DMS79 (cell line): ENCODE measurements at places on chromosomes 6 and 20.
A peak's percentile ranks its signal among the peaks of the same experiment; 100 is the strongest.

GRCh38 chr6:135465903-135466302, 31.6 kb downstream of the AHI1 start:
- no peak for DNase-seq

DNA sequence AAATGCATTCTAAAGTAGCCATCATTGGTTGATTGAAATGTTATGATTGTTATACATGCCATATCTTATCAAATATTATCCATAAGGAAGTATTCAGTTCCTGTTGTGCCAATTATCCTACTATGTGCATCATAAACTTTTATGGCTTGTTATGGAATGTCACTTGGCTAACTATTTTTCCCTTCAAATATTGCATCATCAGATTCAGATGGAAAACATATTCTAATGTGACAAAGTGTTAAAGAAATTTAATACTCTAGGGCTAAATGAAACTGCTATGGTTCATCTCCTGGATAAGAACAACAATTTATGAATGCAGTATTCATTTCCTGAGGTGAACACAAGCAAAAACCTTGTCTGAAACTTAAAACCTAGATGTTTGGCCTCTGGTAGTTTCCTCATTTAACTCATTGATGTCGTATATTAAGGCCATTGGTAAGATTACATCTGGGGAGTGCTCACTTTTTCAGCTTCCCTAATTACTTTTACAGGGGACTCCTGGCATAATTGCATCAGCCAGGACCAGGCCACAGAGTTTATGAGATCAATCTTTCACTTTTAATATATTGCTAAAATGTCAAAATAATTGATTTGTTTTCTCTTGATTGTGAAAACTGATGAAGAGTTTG, 134.9 kb upstream of the CEP162 start:
- no peak for DNase-seq

DNA sequence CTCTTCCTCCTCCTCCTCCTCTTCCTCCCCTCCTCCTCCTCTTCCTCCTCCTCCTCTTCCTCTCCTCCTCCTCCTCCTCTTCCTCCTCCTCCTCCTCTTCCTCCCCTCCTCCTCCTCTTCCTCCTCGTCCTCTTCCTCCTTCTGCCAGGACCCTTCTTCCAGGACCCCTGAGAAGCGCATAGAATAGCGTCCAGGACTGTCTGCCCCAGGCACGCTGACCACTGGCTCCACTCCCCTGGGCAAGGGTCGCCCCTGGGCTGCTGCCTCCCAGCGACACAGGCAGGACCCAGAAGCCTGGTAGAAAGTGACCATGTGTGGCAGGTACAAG, 42.4 kb upstream of the BHLHE23 start:
- DNase-seq = no peak

DNA sequence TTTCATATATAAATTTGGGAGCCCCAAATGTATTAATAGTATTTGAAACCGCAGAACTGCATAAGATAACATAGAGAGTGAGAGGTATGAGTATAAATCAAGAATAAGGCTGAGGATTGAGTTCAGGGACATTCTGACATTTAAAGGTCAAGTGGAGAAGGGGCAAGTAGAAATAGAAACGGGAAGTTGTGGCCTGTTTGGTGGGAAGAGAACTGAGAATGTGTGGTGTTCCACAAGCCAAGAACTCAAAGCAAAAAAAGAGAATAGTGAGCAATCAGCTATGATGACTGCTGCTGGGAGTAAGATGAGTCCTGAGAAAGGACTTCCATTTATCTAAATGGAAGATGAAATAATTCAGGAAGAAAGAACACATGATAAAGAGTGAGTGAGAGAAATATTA, 418.4 kb downstream of the CD109 start:
- no peak for DNase-seq

- no peak for DNase-seq
Observed at GRCh38 chr6:134379076-134379475, 61.2 kb upstream of the SGK1 start.

DNA sequence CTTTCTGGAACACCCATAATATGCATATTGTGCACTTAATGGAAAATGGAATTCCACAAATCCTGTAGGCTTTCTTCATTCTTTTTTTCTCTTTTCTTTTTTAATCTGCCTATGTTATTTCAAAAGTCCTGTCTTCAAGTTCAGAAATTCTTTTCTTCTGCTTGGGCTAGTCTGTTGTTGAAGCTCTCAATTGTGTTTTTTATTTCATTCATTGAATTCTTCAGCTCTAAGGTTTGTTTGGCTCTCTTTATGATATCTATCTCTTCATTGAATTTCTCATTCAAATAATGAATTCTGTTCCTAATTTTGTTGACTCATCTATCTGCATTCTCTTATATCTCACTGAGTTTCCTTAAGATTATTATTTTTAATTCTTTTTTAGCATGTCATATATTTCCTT, 10.1 kb downstream of the SPINT4 start:
- no peak for DNase-seq

DNA sequence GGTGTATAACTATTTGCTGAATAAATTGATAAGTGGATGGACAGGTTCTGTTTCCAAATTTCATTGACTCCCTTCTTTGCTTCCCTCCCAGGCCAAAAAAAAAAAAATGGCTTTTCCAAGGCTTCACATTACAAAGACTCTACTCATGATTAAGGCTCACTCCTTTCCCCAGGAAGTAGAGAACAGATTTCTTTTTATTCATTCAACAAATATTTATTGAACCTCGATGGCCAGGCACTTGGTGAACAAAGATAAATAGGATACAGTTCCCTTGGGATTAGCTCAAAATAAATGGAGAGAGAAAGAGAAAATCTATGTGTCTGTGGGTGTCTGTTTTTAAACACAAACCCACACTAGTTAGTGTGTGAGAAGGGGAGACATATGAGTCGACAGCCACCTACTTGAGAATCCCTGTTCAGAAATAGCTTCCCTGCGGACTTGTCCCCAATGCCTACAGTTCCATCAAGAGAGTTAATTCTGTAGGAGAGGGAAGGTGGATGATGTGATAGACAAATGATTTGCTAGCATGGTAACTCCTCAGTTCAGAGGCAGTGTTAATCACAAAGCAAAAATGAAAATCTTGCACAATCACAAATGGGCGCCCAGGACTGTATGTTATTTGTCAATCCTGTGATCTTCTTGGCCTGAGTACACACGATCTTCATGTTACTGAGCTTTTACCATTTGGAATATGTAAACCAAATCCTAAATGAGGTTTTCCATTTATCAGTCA, 20.3 kb downstream of the TRAF3IP2 start:
- no peak for DNase-seq

DNA sequence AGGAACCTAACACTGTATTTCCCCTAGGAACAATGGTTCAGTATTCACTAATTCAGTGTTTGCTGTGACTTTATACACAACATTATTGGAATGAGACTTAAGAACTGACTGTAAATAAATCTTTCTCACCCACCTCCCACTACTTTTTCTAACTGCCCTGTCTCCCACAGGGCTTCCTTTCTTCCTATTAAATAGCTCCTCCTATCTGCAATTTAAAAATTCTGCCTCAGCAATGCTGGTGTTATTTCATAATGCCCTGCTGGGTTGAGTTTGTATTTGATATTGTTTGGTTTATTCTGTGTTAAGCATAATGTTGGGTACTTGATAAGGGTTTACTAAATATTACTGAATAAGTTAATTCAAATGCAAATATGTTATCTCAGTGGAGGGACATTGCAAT, 573.1 kb upstream of the RNF217 start:
- no peak for DNase-seq

- DNase-seq = no peak
Observed at GRCh38 chr6:142816486-142816885, 128.5 kb downstream of the HIVEP2 start.

DNA sequence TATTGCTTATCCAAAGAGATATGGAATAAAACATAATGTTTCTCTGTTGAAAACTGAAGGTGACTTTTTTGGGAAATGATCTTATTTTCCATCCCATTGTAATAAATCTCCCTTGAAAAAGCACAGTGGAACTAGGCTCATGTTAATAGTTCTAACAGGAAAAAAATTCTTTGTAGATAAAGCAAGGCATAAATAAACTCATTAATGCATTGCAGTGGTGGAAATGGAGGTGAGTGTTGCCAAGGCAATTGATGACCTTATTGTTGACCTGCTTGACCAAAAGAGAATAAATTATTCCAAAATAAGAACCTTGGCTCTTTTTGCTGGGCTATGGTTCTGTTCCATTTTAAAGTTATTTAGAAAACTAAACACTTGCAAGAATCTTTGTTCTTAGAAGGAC, 55.2 kb downstream of the TRMT11 start:
- no peak for DNase-seq

GRCh38 chr20:57473246-57474048, 51.5 kb downstream of the CTCFL start:
- DNase-seq = peak; percentile 34

DNA sequence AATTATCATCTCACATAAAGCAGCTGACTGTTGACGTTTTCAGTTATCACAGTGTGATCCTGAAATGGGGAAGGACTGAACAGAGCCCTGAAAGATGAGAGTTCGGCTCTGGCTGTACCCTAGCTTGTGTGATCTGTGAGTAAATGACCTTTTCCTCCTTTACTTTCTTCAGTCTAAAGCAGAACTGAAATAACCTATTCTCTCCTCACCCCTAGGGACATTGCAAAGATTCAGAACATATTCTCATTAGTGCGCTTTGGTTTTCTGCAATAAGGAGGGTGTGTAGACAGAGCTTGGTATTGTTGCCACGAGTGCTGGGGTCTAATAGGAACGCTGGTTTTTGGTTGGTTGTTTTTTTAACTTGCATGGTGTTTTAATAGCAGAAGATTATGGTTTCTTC, 16.7 kb downstream of the FARS2 start:
- DNase-seq = no peak

DNA sequence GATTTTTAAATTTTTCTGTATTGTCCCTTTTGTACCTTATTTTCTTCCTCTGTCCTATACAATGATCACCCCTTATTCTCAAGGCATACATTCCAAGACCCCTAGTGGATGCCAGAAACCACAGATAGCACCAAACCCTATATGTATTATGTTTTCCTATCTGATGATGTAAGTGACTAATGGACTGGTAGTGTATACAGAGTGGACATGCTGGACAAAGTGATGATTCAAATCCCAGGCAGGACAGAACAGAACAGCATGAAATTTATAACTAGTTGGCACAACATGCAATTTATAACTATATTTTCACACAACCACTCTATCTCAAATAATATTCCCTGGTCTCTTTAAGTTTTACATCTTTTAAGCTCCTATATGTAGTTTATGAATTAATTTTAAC, 205.6 kb upstream of the FLRT3 start:
- no peak for DNase-seq

GRCh38 chr6:7264041-7264440, 49.0 kb downstream of the SSR1 start:
- DNase-seq = no peak

- DNase-seq = no peak
Observed at GRCh38 chr6:124200661-124201060, 397.0 kb downstream of the NKAIN2 start.

DNA sequence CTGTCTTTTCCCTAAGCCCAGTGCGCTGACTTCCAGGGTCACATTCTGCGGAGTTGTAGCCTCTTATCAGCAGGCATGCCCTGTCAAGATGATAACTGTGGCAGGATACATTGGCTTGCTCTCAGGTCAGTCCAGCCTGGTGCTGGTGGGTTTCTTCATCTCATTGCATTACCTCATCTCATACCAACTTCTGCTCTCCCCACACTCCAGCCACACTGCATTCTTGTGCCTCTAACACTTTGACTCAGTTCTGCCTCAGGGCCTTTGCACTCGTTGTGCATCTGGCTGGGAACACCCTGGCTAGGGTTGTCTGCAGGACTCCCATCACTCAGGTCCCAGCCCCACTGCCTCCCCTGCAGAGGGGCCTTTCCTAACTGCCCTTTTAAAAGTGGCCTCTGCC, 110.3 kb upstream of the BACH2 start:
- no peak for DNase-seq

DNA sequence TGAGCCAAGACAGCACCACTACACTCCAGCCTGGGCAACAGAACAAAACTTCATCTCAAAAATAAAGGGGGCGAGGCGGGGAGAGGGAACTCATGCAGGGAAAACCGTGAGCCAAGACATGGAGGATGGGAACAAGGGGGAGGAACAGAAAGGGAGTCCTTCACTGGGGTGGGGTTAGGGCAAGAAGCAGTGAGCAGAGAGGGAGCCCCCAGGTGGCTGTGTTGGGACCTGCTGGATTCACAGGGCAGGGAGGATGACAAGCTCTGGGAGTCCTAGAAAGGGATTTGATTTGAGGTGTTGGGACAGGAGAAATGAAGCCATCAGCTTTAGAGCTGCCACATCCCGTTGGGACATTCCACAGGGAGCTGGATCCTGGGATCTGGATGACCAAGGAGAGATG, 90.6 kb upstream of the TOP1 start:
- DNase-seq = no peak

DNA sequence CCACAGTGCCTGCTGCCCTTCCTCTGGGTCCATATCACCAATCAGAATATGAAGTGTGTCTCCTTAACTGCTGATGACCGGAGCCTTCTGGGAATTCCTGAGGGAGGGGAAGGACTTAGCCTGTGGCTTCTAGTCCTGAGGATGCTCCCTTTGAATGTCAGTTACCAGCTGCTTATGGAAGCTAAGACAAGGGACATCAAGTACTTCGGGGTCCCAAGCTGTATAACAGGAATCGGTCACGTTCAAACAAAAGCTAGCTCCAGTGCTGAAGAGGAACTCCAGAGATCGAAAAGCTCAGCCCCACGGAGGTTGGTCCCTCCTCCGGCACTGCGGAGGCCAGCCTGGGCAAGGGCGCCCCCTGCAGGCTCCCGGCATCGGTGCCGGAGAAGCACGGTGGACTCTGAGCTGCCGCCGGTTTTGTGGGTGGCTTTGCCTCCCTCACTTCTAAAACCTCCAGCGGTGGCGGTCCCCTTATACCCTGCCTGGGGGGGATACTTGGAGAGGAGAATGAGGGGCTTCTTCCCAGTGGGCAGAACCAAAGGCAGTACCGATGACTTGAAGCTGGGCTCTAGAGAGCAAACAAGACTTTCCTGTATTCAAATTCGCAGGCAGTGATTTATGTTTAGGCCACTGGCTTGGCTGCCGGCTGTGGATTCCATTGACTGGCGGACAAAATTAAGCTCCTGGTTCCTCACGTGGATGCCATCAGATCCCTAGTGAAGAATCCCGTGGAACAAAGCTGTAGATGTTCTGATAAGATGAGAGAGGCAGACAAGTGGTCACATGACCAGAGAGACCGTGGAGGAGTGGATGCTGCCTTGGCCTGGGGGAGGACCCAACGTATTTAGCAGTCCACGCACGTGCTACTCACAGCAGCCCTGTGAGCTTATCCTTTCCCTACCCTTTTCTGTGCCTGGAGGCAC, 16.2 kb upstream of the UBR2 start:
- DNase-seq = peak; percentile 52

DNA sequence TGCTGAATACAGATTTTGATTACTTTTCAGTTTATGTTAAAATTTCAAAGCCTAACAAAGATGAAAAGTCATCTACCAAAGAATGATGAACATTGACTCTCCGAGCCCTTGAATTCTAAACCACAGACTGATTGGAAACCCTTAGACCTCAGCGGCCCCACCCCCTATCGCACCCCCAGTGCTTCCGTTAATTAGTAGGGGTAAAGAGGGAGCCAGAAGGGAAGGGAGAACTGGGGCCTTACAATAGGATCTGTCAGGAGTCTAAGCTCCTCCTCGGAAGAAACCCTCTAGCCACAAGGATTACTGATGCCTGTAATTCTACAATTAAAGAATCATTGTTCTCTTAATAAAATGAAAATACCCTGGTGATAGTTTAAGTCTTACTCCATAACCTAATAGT, 79.7 kb upstream of the JARID2 start:
- no peak for DNase-seq
